ENCODE measurements at places on chromosomes 3 and 15.
A peak's percentile ranks its signal among the peaks of the same experiment; 100 is the strongest.

DNA sequence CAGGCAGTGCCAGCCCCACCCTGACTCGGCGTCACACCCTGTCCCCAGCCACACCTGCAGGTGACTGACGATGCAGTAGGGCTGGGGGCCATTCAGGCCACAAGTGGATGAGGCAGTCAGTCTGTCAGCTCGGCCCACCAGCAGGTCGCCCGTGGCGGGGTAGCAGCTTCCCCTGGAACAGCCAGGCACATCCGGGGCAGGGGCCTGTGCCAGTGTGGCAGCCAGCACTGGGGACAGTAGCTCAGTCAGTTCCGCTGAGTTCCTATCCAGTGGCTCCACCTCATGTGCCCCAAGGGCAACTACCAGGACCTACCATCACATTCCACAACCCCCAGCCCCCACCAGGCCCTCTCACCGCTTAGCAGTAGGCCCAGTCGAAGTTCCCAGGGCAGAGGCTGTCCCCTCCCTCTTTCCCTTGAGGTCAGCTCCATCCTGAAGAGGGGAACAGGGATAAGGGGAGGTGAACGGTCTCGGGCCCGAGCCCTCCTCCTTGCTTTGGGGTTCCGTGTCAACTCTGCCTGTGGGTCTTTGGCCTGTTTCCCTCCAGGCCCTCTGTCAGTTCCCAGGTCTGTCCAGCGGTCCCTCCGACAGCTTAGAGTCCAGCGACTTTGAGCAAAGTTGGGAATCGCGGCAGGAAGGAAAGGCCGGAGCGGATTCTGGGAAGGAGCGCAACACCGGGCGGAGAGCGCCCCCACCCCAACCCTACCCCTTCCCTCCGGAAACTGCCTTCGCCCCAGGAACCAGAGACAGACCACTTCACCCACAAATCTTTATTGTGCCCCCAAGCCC lies at the start of gene LAMB2:
Gene LAMB2, minus strand, starts transcription at position 614 of the 789 bp plus-strand sequence. Its CDS starts 183 bp downstream, at position 431.
- DNase-seq: peak; percentile 92

GRCh38 chr3:154598166-154598565 lies 168.2 kb upstream of the GPR149 start:
- no peak for DNase-seq

- DNase-seq: peak; percentile 62
These were observed 1.2 kb downstream of the YEATS2 start for GRCh38 chr3:183698756-183699155.

DNA sequence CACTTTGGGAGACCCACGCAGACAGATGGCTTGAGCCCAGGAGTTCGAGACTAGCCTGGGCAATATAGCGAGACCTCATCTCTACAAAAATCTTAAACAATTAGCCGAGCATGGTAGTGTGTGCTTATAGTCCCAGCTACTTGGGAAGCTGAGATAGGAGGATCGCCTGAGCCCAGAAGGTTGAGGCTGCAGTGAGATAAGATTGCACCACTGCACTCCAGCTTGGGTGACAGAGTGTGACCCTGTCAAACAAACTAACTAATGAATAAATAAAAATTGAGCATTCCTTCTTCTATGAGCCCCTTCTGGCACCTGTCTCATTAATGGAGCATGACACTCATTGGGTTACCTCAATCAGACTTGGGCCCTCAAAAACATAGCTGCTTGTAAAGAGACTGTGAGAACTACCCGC lies 7.5 kb downstream of the ZDHHC3 start:
- DNase-seq: no peak

GRCh38 chr3:87835236-87835635 lies 223.6 kb downstream of the CGGBP1 start:
- no peak for DNase-seq

DNA sequence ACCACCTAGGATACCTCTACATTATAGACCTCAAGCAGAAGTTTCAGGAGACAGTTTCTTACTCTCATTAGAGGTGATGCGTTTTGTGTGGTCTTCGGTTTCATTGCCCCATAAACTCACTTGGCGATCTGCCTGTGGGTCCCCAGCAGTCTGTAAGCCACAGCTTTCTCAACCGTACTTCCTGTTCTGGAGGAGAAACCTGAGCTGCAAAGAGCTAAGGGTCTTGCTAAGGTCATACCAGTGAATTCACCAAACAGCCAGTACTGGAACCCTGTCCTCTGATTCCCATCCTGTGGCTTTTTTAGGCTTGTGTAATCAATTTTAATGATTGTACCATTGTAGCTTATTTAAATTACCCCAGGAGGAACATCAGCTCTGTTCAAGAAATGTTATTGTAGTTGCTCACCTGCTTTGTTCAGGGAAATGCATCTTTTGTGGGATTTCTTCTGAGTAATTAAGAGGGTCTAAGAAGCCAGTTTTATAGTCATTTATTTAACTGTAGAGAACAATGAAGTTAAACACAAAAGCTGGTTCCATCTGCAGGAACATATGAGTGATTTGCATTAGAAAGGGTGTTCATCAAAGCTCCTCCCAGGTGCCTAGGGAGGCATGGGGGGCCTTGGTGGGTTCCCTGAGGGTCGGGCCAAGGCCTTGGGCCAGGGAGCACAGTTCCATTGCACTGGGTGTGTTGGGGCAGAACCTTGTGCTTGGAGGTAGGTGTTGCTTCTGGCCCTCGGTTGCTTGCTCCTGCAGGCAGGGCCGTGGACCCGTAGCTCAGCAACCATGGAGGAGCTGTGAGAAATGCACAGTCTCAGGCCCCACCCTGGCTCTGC lies 69.6 kb downstream of the APBA2 start:
- DNase-seq: peak; percentile 68

- no peak for DNase-seq
These were observed 219.6 kb downstream of the THSD4 start for GRCh38 chr15:71334873-71335272.

GRCh38 chr15:70775160-70775559 lies 11.8 kb upstream of the UACA start:
- DNase-seq: no peak

DNA sequence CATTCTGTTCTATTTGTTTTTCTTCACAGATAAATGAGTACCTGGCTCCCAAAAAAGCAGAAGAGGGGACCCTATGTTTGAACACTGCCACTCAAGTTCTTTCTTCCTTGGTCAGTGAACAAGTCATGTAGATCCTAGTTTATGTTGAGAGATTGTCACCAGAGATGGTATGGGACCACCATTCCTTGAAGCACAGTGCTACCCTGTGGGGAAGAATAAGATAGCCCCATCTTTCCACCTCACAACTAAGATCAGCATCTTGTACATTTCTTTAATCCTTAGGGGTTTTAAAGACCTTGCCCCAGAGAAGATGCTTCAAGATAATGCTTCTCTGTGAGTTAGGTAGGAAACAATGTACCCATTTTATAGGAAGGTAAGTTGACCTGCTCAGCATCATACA lies 233.5 kb upstream of the WNT5A start:
- no peak for DNase-seq

DNA sequence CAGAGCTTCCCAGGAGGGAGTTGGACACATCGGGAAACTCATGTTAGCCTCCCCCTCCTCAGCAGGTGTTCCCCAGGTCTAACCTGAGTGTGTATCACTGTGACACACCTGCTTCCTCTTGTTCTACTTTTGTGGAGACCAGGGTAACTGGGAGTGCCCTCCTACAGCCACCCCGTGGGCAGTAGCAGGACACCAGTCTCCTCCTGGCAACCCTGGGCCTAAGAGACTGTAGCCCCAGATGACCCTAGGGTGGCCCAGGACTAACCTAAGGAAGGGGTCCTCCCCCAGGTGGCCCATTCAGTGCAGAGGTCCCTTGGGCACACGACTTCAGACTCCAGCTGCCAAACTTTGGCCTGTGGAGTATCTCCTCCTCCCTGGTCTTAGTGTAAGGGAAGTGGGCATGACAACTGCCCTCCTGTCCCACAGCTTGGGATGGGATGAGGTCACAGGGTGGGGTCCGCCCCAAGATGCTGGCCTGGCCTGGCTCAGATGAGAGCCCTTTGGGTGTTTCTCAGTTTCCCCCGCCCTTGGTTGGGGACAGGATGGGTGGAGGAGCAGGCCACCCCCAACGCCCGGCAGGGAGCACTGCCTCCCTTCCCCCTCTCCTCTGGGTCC lies 4.8 kb downstream of the CSK start:
- no peak for DNase-seq

DNA sequence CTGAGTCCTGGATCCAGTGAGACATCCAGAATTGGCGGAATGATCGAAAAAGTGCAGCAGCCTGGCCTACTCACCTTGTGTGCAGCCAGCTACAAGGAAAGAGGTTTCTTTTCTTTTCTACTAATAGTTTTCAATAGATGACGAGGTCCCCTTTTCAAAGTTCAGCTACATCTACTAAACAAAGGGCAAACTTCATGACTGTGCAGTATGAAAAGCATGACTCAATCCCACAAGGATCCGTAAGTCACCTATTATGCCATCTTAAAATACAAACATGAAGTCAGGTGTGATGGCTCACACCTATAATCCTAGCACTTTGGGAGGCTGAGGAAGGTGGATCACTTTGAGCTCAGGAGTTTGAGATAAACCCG lies 16.7 kb downstream of the MIX23 start:
- DNase-seq: no peak

GRCh38 chr15:85142312-85142711 lies 160.7 kb downstream of the PDE8A start:
- no peak for DNase-seq

- no peak for DNase-seq
These were observed 111.5 kb downstream of the FBN1 start for GRCh38 chr15:48533982-48534381.

DNA sequence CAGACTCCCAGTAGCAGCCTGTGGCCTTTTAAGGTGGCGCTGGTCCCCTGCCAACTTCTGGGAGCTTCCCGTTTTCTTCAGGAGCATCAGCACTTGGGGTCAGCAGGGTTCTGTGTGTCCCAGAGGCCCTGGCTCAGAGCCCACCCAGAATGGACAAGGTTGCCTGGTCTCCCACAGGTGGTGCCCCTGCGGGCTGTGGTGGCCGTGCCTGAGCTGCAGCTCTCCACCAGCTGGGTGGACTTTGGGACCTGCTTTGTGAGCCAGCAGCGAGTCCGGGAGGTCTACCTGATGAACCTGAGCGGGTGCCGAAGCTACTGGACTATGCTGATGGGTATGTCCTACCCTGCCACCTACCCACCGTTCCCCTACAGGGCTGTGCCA lies 15.5 kb downstream of the ACAA1 start:
- no peak for DNase-seq

GRCh38 chr3:74613060-74613459 lies 1.4 kb downstream of the CNTN3 start:
- DNase-seq: no peak

DNA sequence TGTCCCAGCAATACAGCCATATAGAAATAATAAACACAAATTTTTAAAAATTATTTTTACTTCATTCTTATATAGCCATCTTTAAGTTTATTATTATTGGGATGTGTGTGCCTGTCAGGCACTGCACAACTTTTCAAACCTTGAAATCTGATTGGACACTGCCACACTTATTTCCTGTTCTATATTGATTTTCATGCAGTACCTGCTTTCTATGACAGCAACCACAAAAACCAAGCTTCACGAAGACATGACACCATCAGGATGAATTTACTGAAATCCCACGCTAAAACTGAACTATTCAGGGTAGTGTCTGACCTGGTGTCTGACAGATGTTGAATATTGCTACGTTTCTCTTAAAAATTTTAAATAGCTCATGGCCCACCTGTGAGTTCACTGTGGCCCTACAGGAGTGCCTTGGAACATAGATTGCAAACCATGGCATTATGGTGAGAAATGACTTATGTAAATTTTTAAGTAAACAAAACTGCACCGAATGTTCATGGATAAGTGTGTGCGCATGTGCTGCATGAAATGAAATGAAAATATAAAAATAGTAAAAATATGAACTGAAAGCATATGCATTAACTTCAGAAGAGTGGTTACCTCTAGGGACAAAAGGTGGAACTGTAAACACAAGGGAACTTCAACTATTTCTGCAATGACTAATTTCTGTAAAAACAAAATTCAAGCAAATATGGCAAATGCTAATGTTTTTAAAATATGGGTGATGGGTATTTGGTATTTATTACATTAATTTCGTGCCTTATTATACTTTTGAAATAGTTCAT lies 152.3 kb downstream of the ZBTB20 start:
- no peak for DNase-seq

DNA sequence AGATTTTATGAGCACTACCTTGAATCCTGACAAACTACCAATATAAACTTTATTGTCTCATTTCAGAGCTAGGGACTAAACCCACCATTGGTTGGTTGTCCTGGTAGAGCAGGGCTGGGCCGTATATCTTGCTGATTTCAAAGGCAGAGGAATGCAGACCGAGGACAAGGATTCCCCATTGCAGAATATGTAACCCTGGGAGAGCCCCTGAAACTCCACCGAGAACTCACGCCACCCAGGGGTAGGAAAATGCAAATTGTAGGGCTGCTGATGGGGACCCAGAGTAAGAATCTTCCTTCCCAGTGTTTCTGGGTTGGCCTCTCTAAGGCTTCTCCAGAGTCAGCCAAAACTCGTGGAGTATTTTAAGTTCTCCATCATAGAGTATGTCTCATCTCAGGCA lies 235.3 kb downstream of the ABHD5 start:
- no peak for DNase-seq

- DNase-seq: no peak
These were observed 167.0 kb upstream of the ANKRD28 start for GRCh38 chr3:15964605-15965442.

- no peak for DNase-seq
These were observed 4.6 kb downstream of the GLCE start for GRCh38 chr15:69164807-69165636.

GRCh38 chr3:37992271-37993066 lies 1.9 kb downstream of the VILL start:
- no peak for DNase-seq

- DNase-seq: no peak
These were observed 26.4 kb downstream of the ARMC8 start for GRCh38 chr3:138213398-138214085.

- no peak for DNase-seq
These were observed 6.6 kb downstream of the SAMMSON start for GRCh38 chr3:70006089-70006488.

DNA sequence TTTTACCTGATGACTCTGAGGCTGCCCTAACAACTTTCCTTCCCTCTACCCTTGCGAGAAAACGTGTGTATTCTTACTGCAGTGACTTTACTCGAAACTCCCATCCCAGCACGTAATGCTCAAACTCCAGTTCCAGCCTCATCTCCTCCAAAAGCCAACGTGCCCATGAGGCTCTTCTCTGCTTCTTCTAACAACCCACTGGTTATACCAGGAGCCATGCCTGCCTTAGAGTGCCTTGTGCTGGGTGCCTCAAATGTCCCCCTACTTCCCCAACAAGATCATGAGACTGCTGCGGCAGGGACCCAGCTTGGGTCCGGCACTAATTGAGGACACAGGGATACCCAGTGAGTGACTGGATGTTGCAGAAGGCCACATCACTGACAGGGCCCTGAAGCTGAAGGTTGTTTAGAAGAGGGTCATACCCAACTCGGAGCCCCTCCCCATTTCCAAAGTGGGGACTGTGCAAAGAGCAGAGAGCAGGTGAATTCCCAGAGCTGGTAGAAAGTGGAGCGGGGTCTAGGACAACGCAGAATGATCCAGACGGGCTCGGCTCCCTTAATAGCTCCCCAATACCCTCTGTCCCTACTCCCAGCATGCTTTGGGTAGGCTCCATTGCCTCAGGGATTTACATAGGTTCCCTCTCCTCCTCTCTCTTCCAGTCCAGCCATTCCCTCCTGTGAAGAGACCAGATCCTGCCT lies 71.4 kb downstream of the BDH1 start:
- DNase-seq: no peak
